ENCODE measurements at places on chromosomes 16 and 17. TPM values are rescaled to one million over a fixed set of nuclear protein-coding genes. Genes with fewer than 3 reads are reported as not detected.
A peak's percentile ranks its signal among the peaks of the same experiment; 100 is the strongest.

TMEM114 gene
- not detected for total RNA-seq

- no peak for DNase-seq
- peaks cover 5% of the 10 kb centered on the region for H3K4me1 ChIP-seq
- H3K36me3 ChIP-seq: no peaks in the 10 kb centered on the region
- H3K4me3 ChIP-seq: no peak overlapping the region
- no peaks in the 10 kb centered on the region for H3K27me3 ChIP-seq
- no peak overlapping the region for H3K27ac ChIP-seq
These were observed 18.0 kb downstream of the CA5A start for GRCh38 chr16:87918338-87918737.

DNA sequence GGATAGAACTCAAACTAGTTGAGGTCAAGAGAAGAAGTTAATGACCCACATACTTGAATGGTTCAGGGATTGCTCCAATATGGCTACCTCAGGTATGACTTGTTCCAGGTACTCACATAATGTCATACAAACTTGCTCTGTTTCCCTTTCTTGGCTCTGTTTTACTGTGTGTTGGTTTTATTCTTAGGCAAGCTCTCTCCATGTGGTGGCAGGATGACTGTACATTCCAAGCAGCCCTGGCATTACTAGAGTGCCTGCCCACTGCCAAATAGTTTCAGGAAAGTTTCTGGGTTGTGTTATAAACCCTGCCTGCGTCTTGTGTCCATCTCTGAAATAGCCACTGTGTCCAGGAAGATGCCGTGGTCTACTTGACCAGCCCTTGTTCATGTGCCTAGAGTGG is 476.8 kb downstream of the SHISA9 start:
- no peak overlapping the region for H3K4me3 ChIP-seq
- no peaks in the 10 kb centered on the region for H3K4me1 ChIP-seq

GRCh38 chr17:21021208-21021803 is 21.5 kb downstream of the USP22 start:
- H3K4me3 ChIP-seq: no peak overlapping the region
- peaks cover 19% of the 10 kb centered on the region for H3K36me3 ChIP-seq
- H3K4me1 ChIP-seq: peaks cover 10% of the 10 kb centered on the region
- DNase-seq: no peak
- no peaks in the 10 kb centered on the region for H3K27me3 ChIP-seq

GRCh38 chr17:37066322-37067255 is 117.8 kb downstream of the AATF start:
- no peaks in the 10 kb centered on the region for H3K36me3 ChIP-seq
- DNase-seq: no peak
- no peak overlapping the region for H3K27ac ChIP-seq
- no peaks in the 10 kb centered on the region for H3K4me1 ChIP-seq
- H3K4me3 ChIP-seq: no peak overlapping the region

LHX1 gene
- total RNA-seq: not detected

KRTAP1-3 gene
- not detected for total RNA-seq

- DNase-seq: no peak
- H3K4me1 ChIP-seq: no peaks in the 10 kb centered on the region
- no peak overlapping the region for H3K4me3 ChIP-seq
- H3K27me3 ChIP-seq: peaks cover 33% of the 10 kb centered on the region
These were observed 216.8 kb upstream of the RPL38 start for GRCh38 chr17:73986641-73987177.

- DNase-seq: no peak
- H3K4me1 ChIP-seq: no peaks in the 10 kb centered on the region
- no peaks in the 10 kb centered on the region for H3K27me3 ChIP-seq
- no peak overlapping the region for H3K27ac ChIP-seq
These were observed 101.9 kb upstream of the COX10 start for GRCh38 chr17:13967416-13967815.

DNA sequence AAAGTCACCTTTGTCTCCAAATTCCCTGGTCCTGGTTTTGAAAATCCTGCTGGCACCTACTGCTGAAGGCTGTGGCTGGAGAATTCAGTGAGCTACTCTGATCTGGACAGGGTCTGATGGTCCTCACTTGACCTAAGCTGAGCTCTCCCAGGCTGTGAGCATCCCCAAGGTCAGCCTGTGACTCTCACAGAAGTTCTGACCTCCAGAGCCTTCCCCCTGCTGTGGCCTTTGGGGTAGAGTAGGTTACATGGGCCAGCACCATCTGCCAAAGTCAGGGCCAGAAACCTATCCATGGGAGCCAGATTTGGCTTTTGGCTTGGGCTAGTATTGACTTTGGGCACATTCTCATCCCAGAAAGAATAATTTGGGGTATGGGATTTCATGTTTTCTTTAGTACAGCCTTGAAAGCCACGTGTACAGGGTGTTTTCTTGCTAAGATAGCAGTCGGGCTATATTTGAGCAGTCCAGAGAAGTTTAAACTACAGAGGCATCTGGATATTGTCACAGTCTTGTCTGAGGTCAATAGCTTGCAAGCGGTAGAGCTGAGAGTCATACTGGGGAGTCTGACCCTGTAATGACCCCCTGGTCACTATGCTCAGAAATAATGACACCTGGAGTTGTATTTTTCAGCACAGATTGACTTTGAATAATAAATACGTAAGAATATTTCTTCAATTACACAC is 6.2 kb upstream of the AGRP start:
- no peak overlapping the region for H3K27ac ChIP-seq
- no peaks in the 10 kb centered on the region for H3K27me3 ChIP-seq
- H3K4me3 ChIP-seq: no peak overlapping the region
- no peaks in the 10 kb centered on the region for H3K36me3 ChIP-seq

ITGAL gene
- total RNA-seq: 0.83 TPM

GRCh38 chr16:87317750-87318644 is 805 bp upstream of the C16orf95 start:
- H3K27ac ChIP-seq: peak overlapping the region; percentile 89
- H3K4me1 ChIP-seq: peaks cover 9% of the 10 kb centered on the region
- no peaks in the 10 kb centered on the region for H3K36me3 ChIP-seq
- H3K4me3 ChIP-seq: peak overlapping the region; percentile 93
- no peaks in the 10 kb centered on the region for H3K27me3 ChIP-seq
- DNase-seq: peak; percentile 16

GRCh38 chr16:27547134-27547533 is 2.6 kb downstream of the GTF3C1 start:
- H3K4me1 ChIP-seq: peaks cover 46% of the 10 kb centered on the region
- H3K36me3 ChIP-seq: peaks cover 40% of the 10 kb centered on the region
- H3K27me3 ChIP-seq: no peaks in the 10 kb centered on the region
- H3K27ac ChIP-seq: peak overlapping the region; percentile 2
- no peak for DNase-seq
- H3K4me3 ChIP-seq: no peak overlapping the region

DNA sequence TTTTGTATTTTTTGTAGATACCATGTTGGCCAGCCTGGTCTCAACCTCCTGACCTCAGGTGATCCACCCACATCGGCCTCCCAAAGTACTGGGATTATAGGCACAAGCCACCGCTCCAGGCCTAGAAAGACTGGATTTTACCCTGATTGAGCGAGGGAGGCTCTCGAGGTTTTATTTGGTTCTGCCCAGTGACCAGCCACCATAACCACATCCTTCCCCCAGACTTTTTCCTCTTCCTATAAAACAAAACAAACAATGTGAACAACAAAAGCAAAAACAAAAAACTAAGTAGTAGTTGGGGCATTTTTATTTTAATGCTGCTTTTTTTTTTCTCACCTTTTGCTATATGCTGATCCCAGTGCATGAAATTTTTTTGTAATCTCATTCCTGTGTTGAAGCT is 509.6 kb downstream of the MAF start:
- H3K36me3 ChIP-seq: no peaks in the 10 kb centered on the region
- H3K27ac ChIP-seq: no peak overlapping the region
- H3K27me3 ChIP-seq: no peaks in the 10 kb centered on the region
- no peak for DNase-seq

DNA sequence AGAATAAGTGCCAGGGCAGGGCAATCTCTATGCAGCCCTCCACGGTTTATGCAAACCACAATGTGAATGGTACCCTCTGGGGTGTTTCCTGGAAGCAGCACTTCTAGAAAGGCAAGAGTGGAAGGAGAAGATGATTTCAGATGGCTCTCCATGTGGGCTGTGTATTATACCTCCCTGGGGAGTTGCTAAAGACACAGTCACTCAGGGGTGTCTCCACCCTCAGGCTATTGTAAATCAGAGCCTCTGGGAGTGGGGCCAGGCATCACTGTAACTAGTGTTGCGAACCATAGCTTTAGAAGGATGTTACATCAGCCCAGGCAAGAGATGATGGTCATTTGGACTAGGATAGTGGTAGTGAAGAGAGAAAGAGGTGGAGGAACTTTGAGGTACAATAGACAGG is 83.3 kb upstream of the ZKSCAN2 start:
- no peaks in the 10 kb centered on the region for H3K4me1 ChIP-seq
- H3K27ac ChIP-seq: no peak overlapping the region
- no peaks in the 10 kb centered on the region for H3K27me3 ChIP-seq

DNA sequence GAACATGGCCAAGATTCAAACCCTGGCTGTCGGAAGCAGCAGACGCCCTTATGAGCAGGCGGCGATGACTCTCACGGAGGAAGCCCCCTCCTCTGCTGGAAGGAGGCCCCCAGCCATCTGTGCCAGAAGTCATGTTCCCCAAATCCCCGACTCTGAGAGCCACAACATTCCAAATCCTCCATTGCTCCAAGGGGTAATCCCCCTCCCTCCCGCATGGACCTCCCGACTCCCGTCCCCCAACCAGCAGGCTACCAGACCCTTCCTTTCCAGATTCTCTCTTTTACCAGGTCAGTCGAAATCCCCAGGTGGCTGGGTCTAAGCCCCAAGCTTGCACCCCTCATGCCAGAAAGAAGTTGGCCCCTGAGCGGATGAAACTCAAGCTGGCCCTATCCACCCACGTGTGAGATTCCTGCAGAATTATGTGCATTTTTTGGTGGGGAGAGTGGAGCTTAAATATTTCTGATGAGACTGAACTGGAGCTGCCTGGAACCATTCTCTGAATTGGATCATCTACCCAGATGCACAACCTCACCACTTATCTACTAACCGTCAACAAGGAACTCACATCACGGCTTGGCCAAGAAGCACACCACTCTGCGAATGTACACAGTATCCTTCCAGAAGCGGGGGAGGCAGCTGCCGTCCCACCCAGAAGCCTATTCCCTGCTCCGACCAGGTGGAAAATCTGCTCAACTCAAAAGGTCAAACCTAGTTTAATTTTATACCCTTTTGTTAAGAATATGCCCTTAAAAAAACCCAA is 283.5 kb downstream of the C16orf95 start:
- H3K27me3 ChIP-seq: no peaks in the 10 kb centered on the region
- no peak overlapping the region for H3K4me3 ChIP-seq
- peak; percentile 53 for DNase-seq
- peak overlapping the region; percentile 61 for H3K27ac ChIP-seq
- H3K36me3 ChIP-seq: no peaks in the 10 kb centered on the region
- H3K4me1 ChIP-seq: peaks cover 17% of the 10 kb centered on the region

GRCh38 chr16:55530316-55530856 is 21.5 kb downstream of the LPCAT2 start:
- no peak overlapping the region for H3K27ac ChIP-seq
- H3K27me3 ChIP-seq: no peaks in the 10 kb centered on the region
- no peaks in the 10 kb centered on the region for H3K36me3 ChIP-seq
- no peaks in the 10 kb centered on the region for H3K4me1 ChIP-seq
- no peak for DNase-seq

DNA sequence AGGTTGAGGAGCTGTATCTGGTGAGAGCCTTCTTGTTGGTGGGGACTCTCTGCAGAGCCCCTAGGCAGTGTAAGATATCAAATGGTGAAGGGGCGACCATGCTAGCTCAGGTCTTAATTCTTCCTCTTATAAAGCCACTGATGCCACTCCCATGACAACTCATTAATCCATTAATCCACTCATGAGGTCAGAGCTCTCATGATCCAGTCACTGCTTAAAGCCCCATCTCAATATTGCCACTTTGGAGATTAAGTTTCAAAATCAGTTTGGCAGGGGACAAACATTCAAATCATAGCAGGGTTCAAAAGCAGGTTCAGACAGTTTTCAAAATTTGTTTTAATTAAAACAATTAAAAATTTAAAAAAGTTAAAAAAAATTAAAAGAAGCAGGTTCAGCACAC is 13.1 kb upstream of the SPECC1 start:
- H3K36me3 ChIP-seq: no peaks in the 10 kb centered on the region
- no peaks in the 10 kb centered on the region for H3K27me3 ChIP-seq
- no peak overlapping the region for H3K27ac ChIP-seq

CETP gene
- total RNA-seq: 0.23 TPM

DNA sequence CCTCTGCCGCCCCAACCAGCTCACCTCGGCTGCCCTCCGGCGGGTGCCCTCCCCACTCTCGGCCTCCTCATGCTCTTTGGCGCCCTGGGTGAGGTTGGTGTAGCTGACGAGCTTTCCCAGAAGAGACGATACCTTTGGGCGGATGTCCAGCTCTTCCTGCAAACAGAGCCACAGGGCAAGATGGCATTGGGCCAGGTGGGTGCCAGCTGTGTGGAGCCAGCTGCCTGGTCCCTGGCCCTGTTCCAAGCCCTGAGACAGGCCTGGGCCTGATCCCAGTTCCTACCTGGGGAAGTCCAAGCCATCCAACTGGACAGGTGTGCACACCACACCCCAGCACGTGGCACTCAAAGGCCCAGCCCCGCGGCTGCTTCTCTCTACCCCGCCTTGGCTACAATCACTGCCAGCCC is 6.9 kb downstream of the SLC12A4 start:
- H3K36me3 ChIP-seq: no peaks in the 10 kb centered on the region
- H3K4me3 ChIP-seq: no peak overlapping the region

GRCh38 chr17:66372182-66372581 is 69.8 kb downstream of the PRKCA start:
- H3K36me3 ChIP-seq: no peaks in the 10 kb centered on the region
- no peak overlapping the region for H3K4me3 ChIP-seq
- DNase-seq: no peak
- no peak overlapping the region for H3K27ac ChIP-seq
- H3K4me1 ChIP-seq: no peaks in the 10 kb centered on the region

GRCh38 chr17:39461926-39462569 is 762 bp downstream of the CDK12 start:
- peaks cover 23% of the 10 kb centered on the region for H3K4me1 ChIP-seq
- peak overlapping the region; percentile 65 for H3K4me3 ChIP-seq
- DNase-seq: no peak
- peak overlapping the region; percentile 99 for H3K27ac ChIP-seq
- no peaks in the 10 kb centered on the region for H3K36me3 ChIP-seq
- H3K27me3 ChIP-seq: no peaks in the 10 kb centered on the region

FBXW10B gene
- 0.62 TPM for total RNA-seq

GRCh38 chr17:59752446-59752845 is 45.0 kb downstream of the VMP1 start:
- H3K4me1 ChIP-seq: peaks cover 4% of the 10 kb centered on the region
- no peak overlapping the region for H3K27ac ChIP-seq
- H3K27me3 ChIP-seq: no peaks in the 10 kb centered on the region
- peaks cover 23% of the 10 kb centered on the region for H3K36me3 ChIP-seq

GRCh38 chr16:10514369-10515055 is 65.9 kb downstream of the EMP2 start:
- no peaks in the 10 kb centered on the region for H3K27me3 ChIP-seq
- no peaks in the 10 kb centered on the region for H3K36me3 ChIP-seq
- peak overlapping the region; percentile 62 for H3K27ac ChIP-seq
- H3K4me3 ChIP-seq: no peak overlapping the region
- no peak for DNase-seq

HSF5 gene
- not detected for total RNA-seq

TCAP gene
- total RNA-seq: 3,890 TPM
